A172 (cell line): ENCODE measurements at places on chromosomes 13 and 19. TPM values are rescaled to one million over a fixed set of nuclear protein-coding genes. Genes with fewer than 3 reads are reported as not detected.

DNA sequence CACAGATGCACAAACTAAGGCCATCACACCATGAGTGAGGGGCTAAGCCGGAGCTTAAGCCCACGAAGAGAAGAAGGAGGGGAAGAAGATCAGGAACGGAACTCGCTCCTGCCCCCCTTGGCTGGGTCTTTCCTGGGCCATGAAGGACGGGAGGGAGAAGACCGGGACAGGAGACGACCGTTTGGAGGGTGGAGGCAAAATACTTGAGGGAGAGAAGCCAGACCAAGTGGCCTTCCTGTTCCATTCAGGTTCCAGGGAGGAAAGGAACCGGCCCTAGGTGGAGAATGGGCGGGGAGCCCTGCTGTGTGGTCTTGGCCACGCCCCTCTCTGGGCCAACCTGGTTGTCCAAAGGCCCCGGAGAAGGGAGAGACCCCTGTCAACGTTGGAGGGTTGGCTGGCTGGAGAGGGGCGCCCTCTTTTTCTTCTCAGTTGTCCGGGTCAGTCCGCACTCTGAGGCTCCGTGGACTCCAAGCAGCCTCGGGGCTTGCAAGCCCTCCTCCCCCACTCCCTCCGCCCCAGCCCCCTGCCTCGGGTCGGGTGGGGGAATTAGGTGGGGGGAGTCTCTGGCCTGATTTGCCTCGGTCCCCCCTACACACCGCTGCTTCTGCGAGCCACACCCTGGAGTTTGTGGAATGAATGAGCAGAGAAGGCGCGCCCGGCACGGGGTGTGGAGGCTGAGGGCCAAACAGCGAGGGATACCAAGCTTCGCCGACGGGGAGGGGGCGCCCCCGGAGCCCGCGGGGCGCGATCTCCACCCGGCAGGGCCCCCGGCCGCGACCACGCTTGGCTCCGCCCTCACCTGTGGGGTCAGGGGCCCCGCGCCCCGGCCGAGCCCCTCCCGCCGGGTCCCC is 757 bp downstream of the FBN3 start:
- DNase-seq: no peak

The VAV1 gene
- 0.14 TPM in 1 of 2 replicates, not detected in the other for total RNA-seq

DNA sequence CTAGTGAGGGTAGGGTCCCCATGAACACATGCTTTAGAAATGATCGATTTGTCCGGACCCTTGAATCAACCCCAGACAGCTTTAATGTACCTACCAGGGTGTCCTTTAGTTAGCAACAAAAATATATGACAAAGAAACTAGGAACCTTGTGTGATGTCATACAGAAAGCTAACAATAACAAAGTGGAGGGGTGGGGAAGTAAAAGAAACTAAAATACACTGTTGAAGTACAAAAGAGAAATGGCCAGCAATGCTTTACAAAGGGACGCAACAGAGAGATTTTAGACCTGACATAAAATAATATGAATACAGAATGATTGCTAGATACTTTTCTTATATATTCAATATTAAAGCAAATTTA is 40.0 kb downstream of the DZIP1 start:
- no peak for DNase-seq

GRCh38 chr19:10259162-10259905 is 7.3 kb downstream of the MRPL4 start:
- peak; percentile 79 for DNase-seq

- DNase-seq: no peak
Observed at GRCh38 chr13:87810920-87811344, 139.8 kb downstream of the SLITRK5 start.

GRCh38 chr13:36819739-36820090 is 693 bp downstream of the RFXAP start:
- DNase-seq: no peak

GRCh38 chr13:46908501-46908900 is 11.6 kb upstream of the HTR2A start:
- DNase-seq: peak; percentile 21

The NBEA gene
- 2.0 and 2.5 TPM in 2 replicates for total RNA-seq

DNA sequence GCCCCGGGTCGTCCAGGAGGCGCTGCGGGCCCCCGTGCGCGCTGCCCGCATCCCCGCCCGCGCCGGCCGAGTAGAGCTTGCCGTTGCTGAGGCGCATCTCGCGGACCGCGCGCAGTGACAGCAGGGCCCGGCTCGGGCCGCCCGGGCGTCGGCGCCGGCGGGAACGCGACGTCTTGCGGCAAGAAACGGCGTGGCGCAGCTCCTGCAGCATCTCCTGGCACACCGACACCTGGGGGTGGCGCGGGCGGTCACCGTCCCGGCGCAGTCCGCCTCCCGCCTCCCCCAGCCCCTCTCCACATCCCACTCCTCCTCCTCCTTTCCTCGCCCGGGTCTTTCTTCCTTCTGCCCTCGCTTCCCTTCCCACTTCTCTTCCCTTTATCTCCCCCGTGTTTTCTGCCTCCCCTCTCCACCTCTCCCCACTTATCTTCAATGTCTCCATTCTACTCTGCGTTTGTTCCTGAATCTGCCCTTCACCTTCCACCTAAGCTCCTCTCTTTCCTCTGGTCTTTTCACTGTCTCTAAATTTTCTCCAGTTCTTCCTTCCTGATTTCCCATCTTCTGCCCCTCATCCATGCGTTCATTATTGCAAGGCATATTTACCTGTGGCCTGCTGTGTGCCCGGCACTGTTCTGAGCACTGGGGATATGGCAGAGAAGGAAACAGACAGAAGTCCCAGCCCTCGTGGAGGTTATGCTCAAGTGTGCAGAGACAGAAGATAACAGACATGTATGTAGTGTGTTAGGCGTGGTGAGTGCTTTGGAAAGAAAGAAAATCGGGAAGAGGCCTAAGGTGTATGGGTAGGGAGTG is 5.2 kb upstream of the ATP1A3 start:
- DNase-seq: no peak

GRCh38 chr13:62659365-62659764 is 1243.7 kb upstream of the PCDH20 start:
- DNase-seq: no peak

GRCh38 chr19:18274781-18275356 is 617 bp upstream of the IQCN start:
- peak; percentile 87 for DNase-seq

The ZNF563 gene
- total RNA-seq: not detected in 2 replicates

GRCh38 chr13:40776232-40776631 is 5.2 kb upstream of the MRPS31 start:
- DNase-seq: no peak

DNA sequence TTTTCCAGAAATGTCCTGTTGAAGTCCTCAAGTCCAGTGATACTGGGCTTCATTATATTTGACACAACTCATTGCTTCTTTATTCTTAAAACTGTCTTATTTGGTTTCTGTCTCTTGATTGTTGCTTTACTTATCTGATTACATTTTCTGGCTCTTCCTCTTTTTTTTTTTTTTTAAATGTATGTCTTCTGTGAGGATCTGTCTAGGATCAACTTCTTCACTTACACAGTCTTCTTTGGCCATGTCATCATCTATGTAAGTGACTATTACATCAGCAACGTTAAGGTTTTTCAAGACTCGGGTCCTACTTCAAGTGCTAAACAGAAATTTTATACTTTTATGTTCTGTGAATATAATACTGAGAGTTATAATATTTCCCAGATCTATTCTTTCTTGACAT is 162.1 kb downstream of the PDS5B start:
- no peak for DNase-seq

GRCh38 chr13:85332615-85333014 is 466.6 kb downstream of the SLITRK6 start:
- no peak for DNase-seq

DNA sequence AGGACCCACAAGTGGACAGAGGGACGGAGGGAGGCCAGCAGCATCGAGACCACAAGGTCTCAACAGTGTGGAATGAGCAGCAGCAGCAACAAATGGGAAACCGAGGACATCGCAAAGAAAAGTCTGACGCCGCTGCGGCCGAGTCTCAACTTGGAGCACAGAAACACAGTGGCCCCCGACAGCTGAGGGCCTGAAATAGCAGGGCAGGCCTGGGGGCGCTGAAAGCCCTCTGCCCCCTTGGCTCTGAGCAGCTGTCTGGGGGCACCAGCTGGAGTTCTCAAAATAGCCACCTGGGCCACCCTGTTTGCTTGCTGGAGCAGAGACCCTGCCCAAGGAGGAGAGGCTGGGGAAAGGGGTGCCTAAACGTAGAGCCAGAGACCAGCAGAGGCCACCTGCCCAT is 5.9 kb upstream of the ISYNA1 start:
- no peak for DNase-seq

The MAST1 gene
- 1.3 and 3.2 TPM in 2 replicates for total RNA-seq

- DNase-seq: no peak
Observed at GRCh38 chr19:19300613-19301012, 19.7 kb downstream of the SUGP1 start.

DNA sequence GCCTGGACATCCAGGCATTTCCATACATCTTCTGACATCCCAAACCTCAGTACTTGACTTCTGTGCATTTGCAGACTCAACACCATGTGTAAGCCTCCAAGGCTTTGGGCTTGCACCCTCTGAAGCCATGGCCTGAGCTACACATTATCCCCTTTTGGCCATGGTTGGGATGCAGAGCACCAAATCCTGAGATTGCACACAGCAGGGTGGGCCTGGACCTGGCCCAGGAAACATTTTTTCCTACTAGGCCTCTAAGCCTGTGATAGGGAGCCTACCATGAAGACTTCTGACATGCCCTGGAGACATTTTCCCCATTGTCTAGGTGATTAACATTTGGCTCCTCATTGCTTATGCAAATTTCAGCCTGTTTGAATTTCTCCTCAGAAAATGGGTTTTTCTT is 853.4 kb upstream of the SPRY2 start:
- no peak for DNase-seq

The PLK5 gene
- 0.22 TPM in 1 of 2 replicates, not detected in the other for total RNA-seq

The NR1H2 gene
- total RNA-seq: 96.8 and 97.3 TPM in 2 replicates

The PROSER3 gene
- 5.7 and 7.0 TPM in 2 replicates for total RNA-seq

DNA sequence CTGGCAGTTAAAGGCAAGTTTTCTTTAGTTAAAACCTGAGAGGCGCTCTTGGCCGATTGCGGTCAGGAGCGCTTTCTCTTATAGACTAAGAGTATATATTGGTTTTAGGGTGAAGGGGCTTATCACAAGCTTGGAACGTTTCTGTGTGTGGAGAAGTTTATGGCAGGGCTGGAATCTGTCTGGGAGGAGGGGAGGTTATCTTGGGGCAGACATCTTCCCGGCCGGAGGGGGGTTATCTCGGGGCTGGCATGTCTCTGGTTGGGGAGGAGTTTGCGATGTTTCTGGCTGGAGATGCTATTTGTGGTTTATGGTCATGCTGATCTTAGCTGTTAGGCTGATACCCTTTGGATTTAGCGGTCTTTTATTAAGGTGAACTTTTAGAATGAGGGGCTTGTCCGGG is 18.3 kb downstream of the KDM4B start:
- peak; percentile 54 for DNase-seq

GRCh38 chr13:79194727-79195126 is 211.3 kb downstream of the RBM26 start:
- DNase-seq: no peak

The CEACAM6 gene
- not detected in 2 replicates for total RNA-seq
